HS-5 (cell line): ENCODE measurements at places on chromosomes 12 and 14.

DNA sequence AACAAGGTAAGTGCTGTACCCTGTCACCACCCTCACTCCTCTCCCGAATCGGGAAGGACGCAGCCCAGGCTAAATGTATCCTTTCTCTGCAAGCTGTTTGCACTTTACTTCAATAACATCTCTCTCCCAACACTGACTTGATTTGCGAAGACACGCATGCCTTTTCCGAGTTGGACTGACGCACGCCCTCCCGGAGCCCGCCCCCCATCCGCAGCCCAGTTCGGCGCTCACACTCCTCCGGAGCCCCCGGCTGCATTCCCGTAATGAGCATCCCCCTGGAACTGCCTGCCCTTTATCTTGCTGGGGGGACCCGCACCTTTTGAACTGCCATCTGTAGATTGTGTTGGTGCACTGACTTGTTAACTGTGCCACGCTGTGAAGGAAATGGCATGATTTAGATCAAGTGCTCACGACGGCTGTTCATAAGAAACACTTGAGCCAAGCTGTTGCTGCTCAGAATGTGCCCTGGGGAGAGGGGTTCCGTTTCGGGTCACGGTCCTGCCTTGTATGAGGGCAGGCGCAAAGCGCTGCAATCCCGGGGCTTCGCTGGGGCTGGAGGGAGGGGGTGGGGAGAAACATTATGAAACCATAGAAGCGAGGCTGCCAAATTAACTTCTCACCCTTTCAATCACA is 176.6 kb upstream of the CDKN3 start:
- no peak for DNase-seq

DNA sequence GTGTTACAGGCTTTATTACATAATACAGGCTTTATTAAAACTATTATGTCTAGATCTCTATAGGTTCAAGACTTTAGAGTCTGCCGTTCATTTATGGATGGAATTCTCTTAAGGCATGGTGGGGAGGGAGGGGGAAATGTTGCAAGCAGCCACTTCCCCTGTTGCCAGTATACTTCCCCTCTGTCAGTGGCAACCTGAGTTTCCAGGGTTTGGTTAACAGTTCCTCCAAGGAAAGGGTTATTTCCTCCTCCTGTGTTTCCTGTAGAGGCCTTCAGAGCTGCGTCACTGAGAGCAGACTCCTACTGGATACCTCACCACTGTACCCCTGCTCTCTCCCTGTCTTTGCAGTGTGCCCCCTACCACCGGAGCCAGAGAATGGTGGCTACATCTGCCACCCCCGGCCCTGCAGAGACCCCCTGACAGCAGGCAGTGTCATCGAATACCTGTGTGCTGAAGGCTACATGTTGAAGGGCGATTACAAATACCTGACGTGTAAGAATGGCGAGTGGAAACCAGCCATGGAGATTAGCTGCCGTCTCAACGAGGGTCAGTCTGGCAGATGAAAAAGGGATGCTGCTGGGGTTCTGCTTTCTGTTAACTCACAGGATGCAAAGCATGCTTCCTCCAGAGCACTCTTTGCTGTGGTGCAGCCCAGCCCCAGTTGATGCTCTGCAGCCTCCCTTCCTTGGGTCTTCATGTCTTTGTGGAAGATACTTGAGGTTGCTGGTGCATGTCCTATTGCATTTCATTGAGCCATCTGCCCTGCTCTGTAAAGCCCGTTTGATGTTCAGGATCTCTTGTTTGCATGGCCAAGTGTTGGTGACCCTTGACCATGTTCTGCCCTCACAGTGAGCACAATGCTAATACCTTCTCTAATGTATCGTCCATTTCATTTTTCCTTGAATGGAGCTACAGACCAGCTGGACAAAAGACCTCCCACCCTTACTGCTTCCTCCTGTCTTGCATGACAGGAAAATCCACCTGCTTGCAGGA is 63.6 kb upstream of the SRSF5 start:
- no peak for DNase-seq

DNA sequence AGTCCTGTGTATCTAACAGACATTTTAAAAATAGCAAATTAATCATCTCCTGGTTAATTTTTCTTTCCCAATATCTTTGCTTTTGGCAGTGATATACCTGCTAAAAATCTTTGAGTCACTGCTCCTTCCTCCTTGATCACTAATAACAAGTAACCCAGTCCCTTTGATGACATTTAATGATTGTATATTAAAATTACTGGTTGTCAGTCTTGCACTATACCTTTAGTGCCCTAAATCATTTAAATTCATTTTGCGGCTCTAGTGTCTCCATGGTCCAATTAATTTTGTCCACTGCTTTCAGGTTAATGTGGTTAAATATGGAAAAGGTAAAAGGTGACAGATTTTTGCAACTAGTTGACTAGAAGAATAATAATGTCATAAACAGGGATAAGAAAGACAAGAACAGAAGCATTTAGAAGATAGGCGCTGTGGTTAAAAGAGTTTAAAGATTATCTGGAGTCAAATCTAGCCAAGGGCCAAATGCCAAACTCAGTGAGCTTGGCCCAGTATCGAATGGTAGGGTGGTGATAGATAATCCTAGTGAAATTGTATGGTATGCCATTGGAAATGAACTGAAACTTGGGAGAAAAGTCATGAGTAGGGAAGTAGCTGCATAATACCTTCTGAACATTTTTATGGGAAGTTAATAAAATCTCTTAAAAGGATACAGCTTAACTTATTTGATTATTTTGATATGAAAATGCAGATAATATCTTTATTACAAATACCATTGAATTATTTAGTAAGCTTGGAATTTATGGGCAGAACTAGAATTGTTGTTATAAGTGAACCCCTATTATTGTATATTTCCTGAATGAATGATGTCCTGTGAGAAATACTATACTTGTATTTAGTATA is 115.0 kb downstream of the PCNX1 start:
- no peak for DNase-seq

DNA sequence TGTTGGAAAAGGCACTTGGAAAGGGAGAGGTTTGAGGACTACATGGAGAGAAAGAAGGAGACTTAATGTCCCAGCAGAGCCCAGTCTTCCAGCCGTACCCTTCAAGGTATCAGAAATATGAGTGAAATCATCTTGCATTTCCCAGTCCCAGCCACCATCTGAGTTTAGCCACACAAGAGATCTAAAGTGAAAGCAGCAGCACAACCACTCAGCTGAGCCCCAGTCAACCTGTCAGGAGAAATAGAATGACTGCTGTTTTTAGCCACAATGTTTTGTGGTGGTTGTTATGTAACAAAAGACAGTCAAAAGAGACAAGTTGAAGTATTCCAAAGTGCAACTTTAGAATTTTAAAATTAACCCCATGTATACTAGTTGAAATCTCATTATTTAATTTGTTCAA is 28.0 kb downstream of the DERA start:
- no peak for DNase-seq

DNA sequence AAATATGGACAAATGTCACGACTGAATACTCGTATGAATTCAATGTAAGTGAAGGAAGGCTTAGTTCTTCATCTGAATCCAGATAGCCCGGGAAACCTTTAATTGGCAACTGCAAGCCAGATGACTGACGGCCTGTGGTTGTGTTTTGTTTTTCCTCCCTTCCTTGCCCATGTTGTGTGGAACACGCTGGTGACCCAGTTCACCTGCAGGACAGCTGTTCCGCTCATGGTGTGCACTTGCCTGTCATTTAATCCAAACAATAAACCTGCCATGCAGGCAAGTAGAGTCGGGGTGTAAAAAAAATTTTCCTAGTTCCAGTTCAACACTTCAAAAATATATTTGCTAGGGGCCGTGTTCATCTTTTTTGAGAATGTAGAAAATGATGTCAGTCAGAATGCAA is 88.0 kb downstream of the TMEM132D start:
- DNase-seq: no peak

DNA sequence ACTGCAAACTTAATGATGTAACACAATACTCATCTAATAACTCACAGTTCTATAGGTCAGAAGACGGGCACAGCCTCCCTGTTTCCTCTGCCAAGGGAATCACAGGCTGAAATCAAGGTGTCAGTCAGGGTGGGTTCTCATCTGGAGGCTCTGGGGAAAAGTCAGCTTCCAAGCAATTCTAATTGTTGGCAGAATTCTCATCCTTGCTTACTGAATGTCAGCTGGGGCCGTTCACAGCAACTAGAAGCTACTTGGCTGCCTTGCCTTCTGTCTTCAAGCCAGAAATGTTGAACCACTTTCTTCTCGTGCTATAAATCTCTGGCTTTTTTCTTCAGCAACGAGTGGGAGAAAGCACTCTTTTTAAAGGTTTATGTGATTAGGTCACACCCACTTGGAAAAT is 80.1 kb upstream of the PDZRN4 start:
- no peak for DNase-seq

DNA sequence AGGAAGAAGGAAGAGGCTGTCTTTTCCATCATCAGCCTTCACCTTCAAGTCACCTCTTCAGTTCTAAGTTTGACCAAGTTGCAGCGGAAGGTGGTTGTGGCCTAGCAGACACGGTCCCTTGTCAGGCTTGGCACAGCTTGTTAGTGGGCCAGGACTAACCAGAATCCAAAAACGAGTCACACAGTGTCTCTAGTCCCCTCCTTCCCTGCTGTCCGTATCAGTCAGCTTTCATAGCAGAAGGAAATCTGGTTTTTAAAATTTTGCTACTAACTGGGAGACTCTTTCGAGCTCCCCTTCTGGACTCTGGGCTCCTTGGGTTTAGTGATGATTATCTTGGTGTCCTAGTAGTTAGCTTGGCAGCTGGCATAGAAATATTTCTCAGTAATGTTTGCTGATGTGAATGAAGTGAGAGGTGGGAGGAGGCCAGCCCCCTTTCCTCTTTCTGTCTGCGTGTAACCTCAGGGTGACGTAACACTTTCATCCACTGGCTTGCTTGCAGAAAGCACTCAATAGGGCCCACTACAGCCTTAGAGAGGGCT is 3.8 kb downstream of the ETV6 start:
- DNase-seq: no peak

DNA sequence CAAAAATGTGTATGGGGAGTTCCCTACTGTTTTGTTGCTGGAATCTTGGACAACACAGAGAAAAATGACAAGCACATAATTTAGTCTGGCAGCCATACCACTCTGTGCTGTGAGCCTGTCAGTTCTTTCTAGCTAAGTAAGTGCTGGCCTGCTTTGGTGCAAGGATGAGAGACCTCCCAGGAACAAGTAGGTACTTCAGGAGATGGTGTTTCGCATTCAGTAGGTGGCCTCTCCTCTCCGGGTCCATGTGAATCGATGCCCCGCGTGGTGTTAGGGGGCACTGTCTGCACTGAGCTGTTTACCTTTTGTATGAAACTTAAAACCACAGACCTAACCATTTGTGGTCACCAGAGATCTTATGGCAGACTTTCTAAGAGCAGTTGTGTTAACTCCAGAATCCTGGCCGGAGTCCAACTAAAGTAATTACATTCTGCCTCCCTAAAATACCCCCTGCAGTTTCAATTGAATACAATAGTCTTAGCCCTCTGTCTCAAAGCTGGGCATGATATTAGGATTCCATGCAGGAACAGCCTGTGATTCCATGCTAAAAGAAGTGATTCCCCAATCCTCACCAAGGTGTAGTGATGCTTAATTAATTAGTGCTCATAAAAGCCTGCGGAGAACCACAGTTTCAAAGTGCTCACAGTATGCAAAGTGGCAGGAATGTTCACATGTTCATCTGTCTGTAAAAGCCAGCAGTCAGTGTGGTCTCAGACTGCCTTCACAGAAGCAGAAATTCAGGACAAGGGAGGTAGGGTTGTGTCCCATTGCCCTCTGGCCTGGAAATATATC is 64.2 kb downstream of the LLPH start:
- no peak for DNase-seq

- DNase-seq: peak; percentile 89
Measured at GRCh38 chr12:32437095-32437515, 37.7 kb downstream of the FGD4 start.

DNA sequence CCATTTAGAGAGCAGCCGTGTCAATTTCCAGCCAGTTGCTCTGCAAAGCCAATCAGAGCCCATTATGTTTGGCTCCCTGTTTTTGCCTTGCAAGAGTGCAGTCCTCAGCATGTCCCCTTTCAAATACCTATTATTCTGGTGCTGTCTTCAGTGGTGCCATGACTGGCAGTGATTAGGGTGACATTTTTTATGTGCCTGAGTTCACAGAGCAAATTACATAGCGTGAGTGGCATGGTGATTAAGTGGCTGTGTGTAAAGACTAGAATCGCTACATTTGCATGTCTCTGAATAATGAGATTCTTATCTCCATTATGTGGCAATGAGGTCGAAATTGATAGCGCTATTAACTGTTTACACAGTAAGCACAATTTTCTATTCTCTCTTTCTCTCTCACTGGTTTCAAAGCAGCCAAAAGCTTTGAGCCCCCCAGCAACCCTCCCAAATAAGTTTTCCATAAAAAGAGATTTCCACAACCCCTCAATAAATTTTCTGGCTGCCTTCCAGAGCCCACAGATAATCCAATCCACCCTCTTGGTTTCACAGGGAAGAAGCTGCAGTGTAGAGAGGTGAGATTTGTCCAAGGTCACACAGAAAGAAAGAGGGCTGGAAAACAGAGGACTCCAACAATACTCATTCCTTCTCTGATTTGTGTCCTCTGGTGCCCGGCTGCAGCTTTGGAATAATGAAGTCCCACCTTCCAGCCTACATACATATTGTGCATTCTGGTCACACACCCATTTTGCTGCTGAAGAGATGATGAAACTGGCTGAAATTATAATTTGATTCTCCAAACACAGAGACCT is 58.8 kb upstream of the NUDT4 start:
- no peak for DNase-seq

GRCh38 chr12:102702447-102703114 is 214.5 kb downstream of the PAH start:
- peak; percentile 30 for DNase-seq

GRCh38 chr12:62098132-62098531 is 162.1 kb upstream of the USP15 start:
- no peak for DNase-seq

DNA sequence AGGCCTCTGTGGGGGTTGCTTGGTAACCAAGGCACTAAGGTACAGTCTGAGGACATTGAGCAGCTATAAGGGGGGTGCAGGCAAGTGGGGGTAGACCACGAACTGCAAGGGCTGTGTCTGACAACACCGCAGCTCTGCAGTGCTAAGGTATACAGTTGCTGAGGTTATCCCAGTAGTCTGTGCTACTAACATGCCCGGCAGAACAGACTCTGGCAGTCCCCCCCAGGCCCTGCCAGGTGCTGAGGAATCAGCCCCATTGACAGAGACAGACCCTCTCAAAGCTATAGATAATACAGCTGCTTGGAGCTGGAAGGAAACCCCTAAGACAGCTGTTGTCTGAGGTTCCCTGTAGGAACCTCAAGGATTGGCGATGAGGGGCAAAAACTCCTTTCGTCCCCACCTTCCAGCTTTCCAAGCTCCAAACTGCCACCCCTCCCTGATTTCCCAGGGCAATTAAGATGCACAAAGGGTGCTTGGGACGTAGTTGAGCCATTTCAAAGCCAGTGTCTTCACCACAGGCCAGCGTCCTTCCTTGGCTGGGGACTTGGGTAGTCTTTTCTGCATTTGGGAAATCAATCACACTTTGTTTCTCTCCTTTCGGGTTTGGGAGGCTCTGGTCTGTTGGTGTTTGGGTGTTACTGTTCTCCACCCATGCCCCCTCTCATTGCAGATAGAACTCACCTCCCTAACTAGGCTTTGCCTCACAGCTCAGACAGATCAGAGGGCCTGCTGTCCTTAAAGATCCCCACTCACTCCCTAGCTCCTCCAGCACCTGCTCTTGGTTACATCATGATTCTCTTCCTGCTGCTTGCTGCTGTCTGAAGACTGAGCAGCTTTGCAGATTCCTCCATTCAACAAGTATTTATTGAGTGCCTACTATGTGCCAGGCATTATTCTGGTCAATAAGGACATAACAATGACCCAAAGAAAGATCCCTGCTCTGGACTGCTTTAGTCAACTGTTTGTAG is 2.0 kb upstream of the MYH7 start:
- DNase-seq: no peak

GRCh38 chr12:103102225-103102744 is 144.8 kb downstream of the ASCL1 start:
- DNase-seq: no peak
